CD8-positive, alpha-beta memory T cell (primary cell): ENCODE measurements at places on chromosomes 7 and 10. TPM values are rescaled to one million over a fixed set of nuclear protein-coding genes. Genes with fewer than 3 reads are reported as not detected.

- no peak for DNase-seq
Observed at GRCh38 chr10:9792181-9792580, 1225.5 kb upstream of the CELF2 start.

GRCh38 chr7:117448655-117449054, 21.4 kb upstream of the ASZ1 start:
- DNase-seq = no peak

GRCh38 chr7:22845221-22845834, 22.7 kb upstream of the TOMM7 start:
- no peak for DNase-seq

GRCh38 chr10:103396789-103397087, 312 bp downstream of the PDCD11 start:
- no peak for DNase-seq

DNA sequence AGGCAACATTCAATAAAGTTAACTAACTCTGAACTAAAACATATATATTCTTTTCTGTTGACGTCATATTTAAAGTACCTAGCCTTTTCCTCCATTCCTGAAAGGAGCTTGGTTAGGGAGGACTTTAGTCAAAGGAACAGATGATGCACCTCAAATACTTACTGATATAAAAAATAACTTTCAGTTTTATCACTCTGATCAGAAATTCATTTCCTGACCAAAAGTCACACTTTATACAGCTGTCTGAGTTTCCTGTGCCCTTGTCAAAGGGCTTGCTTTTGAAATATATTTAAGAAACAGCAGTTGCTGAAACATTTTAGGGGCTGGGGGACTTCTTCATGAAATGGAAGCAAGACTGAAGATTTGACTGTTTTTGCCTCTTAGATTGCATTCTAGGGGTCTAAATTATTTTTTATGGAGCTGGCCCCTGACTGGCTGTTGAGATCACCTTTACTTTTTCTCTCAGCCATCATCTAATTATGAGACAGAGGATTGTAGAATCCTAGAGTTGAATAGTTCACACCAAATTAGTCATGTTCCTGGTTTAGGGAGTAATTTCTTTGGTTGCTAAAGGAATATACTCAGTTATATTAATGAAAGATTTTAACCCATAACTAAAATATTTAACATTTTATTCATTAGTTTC, 46.6 kb downstream of the GLCCI1 start:
- DNase-seq = peak; percentile 28

DNA sequence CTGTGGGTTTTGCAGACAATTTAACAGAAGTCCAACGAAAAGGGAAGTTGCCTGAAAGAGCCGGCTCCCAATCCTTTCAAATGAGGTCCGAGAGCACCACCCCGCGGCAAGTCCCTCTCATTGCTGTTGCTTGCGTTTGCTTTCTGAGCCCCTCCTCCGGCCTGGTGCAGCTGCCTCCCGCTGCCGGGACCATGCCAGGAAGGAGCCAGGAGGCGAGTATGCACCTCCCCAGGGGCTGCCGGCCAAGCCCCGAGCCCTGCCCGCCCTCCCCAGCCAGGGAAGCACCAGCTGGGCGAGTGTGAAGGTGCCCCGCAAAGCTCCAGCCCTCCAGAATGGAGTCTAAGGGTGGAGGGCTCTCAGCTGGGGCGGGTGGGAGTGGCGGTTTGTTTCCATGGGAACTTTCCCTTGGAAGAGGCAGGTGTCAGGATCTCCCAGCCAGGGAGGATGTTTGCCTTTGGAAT, 25.8 kb upstream of the PPP2R2D start:
- DNase-seq = peak; percentile 29

- no peak for DNase-seq
Observed at GRCh38 chr7:94395141-94396036, 694 bp downstream of the COL1A2 start.

GRCh38 chr7:24595671-24596418, 22.6 kb downstream of the PALS2 start:
- DNase-seq = no peak

- no peak for DNase-seq
Observed at GRCh38 chr10:43117777-43118583, 20.3 kb upstream of the CSGALNACT2 start.

GRCh38 chr10:95745501-95745900, 10.5 kb upstream of the ENTPD1 start:
- no peak for DNase-seq

DNA sequence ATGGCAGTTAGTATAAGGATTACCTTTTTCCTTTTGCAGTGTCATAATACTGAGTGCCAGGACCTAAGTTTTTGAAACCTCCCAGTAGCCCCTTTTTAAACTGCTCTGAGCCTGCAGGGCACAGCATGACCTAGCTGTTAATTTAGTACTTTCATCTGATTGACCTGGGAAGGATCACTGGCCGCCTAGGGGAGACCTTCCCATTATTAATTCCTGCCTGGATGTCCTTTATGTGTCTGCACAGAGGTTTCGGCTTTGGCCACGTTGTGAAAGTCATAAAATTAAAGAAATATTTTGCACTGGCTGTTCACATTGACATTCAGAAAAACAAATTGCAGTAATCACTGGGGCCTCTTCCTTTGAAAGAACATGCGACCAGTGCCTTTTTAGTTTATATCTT, 290.2 kb downstream of the SDK1 start:
- no peak for DNase-seq

- no peak for DNase-seq
Observed at GRCh38 chr10:3336673-3337293, 164.2 kb upstream of the PITRM1 start.

- no peak for DNase-seq
Observed at GRCh38 chr7:94289071-94289470, 105.6 kb upstream of the COL1A2 start.

The CALML3 gene
- not detected for total RNA-seq

- DNase-seq = no peak
Observed at GRCh38 chr7:111873963-111874690, 311.8 kb upstream of the IMMP2L start.

DNA sequence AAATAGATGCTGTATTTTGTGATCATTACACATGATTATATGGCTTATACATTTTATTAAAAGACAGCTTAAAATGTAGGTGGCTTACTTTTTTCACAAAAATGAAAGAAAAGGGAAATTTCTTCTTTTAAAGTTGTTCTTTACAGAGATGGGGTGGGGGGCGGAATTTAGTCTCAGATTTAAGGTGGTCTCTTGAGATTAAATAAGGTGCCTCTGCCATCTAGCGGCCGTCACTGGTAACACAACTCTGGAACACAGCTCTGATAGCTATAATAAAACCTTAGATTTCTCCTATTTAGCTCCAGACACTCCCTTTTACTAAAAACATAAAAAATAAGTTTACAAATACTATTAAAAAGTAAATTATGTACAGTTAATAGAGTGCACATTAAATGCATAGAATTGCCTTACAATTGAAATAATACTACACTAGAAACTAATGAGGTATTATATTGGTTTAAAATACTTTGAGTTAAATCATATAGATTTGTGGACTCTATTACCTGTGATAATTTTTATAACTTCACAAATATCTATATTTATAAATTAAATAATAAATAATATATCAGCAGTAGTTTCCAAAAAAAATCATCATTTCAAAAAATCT, 210.9 kb downstream of the DGKB start:
- DNase-seq = peak; percentile 31

DNA sequence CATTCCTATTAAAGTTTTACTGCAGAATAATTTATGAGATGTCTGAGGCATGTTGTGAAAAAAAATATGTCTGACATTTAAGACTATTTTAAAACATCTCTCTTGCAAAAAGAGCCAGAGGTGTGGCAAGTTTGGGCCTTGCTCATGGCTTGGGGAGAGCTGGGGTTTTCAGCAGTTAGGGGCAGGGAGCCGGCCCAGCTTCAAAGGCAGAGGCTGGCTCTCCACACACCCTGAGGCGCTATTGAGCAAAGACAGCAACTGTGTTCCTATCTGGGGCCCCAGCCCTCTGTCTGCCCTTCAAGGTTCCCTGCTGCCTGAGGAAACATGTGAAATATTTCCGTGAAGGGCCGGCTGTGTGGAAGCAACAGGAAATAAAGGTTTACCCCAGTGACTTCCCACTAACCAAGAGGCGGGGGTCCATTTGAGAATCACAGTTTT, 94.0 kb downstream of the SORBS1 start:
- no peak for DNase-seq

DNA sequence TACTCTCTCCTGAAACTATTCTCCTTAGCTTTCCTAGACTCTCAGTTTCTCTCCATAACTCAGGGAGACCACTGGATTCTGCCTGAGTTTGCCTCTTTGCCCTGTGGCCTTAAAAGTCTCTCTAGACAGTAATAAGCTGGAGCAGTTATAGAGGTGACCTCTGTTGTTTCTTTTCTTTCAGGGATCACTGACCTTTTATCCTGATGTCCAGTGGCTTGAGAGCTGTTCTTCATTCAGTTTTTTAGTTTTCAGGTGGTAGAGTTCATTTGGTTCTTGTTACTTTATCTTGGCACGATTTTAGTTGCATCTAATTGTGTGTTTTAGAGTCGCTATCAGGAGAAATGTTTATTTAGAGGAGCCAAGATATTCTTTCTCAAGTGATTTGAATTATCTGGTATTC, 37.7 kb downstream of the TAX1BP1 start:
- no peak for DNase-seq

- DNase-seq = no peak
Observed at GRCh38 chr10:28180654-28181053, 122.2 kb downstream of the MPP7 start.

DNA sequence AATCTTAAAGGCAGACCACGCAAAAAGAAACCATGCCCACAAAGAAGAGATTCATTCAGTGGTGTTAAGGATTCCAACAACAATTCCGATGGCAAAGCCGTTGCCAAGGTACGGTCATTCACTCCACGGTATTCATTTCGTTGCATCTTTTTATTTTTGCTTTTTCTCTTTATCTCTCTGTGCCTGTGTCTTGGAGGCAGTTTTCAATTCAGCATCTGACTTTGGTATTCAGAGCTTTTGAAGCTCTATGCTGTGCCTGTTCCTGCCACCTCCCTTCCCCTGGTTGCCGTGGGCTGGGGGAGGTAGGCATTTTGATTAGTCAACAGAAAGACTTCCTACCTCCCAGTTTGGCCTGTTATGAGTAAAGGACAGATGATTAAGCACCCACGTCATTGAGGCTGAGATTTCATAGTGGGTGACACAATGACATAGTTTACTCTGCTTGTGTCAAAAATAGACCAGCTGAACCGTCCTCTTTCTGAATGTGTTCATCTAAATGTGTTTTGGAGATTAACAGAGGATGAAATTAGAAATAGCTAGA, 149.5 kb downstream of the ARID5B start:
- DNase-seq = peak; percentile 23

The PROSER2 gene
- 1.5 TPM for total RNA-seq

GRCh38 chr10:29522918-29523317, 111.9 kb downstream of the SVIL start:
- DNase-seq = no peak

GRCh38 chr7:37669818-37670217, 13.7 kb upstream of the GPR141 start:
- no peak for DNase-seq

GRCh38 chr7:23075571-23075970, 30.0 kb upstream of the KLHL7 start:
- no peak for DNase-seq

DNA sequence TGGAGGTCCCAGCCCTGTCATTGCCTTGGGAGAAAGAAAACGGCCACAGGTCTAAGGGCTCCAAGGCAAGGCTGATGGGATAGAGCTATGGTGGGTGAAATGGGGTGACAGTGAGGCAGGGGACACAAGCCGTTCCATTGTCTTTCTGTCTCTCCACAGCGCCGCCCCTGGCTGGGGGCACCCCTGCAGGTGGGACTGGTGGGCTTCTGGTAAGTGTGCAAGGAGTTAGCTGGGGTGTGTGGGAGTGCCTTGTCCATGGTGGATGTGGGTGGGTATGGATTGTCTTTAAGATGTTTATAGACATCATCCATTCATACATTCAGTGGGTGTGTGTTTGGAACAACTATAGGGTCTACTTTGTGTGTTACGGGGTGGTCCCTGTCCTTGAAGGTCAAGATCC, 7.5 kb downstream of the SFXN3 start:
- DNase-seq = no peak

- no peak for DNase-seq
Observed at GRCh38 chr10:101595591-101596433, 7.7 kb downstream of the DPCD start.

GRCh38 chr10:99450156-99450555, 19.7 kb upstream of the GOT1 start:
- DNase-seq = no peak

- no peak for DNase-seq
Observed at GRCh38 chr7:83836028-83836427, 187.1 kb upstream of the SEMA3E start.

DNA sequence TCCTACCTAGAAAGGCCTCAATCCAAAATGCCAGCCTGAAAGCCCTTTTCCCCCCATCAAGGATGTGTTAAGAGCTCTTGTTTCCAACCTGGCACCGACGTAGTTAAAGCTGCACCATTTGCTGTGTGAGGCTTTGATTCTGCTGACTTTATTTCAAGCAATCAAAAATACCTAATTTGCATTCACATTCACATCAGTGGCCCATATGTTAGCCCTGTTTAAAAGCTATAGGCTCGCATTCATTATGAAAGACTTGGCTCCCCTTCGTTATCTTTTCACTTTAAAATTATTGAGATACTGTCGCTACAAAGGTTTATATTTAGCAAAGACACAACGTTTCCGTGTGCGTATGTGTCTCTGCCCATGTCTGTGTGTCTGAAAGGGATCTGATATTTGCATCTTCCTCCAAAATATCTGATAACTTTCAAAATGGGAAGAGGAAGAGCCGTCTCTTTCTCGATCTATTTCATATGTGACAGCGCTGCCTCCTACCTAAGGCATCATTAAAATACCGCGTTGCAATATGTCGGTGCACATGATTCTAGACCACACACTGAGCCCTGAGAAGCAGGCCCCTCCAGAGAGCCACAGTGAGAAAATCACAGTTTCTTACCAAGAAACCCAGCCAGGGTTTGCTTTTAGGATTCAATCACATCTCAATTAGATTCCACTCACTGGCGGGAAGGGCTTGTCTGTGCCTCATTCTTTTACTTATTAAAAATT, 57.1 kb upstream of the ITPRID1 start:
- no peak for DNase-seq

The SAP25 gene
- total RNA-seq = 13.9 TPM

The CTAGE15 gene
- not detected for total RNA-seq

The HOXA11 gene
- total RNA-seq = not detected

DNA sequence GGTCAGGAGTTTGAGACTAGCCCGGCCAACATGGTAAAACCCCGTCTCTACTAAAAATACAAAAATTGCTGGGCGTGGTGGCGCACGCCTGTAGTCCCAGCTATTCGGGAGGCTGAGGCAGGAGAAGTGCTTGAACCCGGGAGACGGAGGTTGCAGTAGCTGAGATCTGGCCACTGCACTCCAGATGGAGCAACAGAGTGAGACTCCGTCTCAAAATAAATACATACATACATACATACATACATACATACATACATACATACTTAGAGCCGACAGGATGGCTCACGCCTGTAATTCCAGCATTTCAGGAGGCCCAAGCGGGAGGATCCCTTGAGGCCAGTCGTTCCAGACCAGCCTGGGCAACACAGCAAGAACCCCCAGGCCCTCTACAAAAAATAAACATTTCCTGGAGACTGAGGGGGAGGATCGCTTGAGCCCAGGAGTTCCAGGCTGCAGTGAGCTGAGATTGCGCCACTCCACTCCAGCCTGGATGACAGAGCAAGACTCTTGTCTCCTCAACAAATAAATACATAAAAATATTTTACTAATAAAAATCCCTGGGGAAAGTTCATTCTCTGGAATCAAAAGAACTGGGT, 90.9 kb upstream of the TNRC18 start:
- no peak for DNase-seq

The DDX50 gene
- 50.1 TPM for total RNA-seq
